ENCODE measurements at places on chromosomes 5 and 9.
A peak's percentile ranks its signal among the peaks of the same experiment; 100 is the strongest.

GRCh38 chr5:73692166-73692640 is 66.2 kb downstream of the ARHGEF28 start:
- DNase-seq: no peak

GRCh38 chr5:155898284-155898683 is 428.7 kb upstream of the SGCD start:
- no peak for DNase-seq

DNA sequence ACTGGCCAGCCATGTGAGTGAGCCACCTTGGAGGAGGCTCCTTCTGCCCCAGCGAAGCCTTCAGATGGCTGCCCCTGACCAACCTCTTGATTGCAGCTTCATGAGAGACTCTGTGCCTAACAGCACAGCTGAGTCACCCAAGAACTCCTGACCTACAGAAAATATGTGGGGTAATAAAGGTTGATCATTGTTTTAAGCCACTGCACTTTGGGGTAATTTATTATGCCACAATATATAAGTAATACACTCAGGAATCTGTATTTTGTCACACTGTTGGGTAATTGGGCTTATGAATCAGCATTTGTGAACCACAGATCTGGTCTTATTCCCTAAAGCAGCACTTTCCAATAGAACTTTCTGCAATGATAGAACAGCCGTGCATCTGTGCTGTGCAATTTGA is 24.4 kb upstream of the VDAC1 start:
- DNase-seq: no peak

DNA sequence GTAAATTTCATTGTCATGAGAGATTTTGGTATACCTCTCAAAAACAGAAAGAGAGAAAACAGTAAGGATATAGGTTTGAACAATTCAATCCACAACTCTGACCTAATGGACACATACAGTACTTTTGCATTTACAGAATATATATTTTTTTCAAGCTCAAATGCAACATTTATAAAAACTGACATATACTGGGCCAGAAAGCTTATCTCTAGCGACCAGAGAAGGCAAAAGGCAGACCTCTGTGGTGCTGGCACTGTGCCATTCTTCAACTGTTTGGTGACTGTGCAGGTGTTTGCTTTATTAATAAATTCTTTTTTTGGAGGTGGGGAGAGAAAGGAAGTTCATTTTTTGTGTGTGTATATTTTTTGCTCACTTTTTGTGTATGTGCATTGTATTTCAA is 6.0 kb upstream of the PLAC8L1 start:
- DNase-seq: no peak

- DNase-seq: no peak
These were observed 109.2 kb downstream of the ADAMTS19 start for GRCh38 chr5:129569295-129569694.

DNA sequence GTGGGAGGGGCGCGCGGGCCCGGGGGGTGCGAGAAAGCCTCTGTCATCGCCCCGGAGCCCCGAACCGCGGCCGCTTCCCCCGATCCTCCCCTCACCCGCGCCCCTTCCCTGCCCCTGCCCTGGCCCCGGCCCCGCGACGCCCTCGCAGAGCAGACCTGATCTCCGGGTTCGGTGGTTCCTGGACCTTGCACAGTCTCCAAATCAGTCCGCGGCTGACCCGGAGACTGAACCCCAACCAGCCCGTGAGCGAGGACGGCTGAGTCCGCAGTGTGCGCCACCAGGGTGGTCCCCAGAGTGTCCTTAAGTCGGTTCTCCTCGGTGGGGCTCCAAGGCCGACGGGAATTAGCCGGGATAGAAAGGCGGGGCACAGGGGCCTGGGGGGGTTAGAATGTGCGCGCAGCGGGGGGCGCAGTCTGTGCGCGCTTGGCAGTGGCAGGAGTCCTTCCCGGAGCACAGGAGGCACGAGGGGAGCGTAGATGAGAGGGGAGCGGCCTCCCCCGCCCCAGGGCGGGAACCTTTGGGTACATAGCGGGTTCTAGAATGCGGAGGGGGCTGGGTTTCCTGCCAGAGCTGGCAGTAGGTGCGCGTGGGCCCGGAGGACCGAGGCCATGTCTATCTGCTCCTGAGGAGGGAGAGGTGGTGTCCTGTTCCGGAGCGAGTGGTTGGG is 779 bp downstream of the PKN3 start:
- DNase-seq: no peak

- DNase-seq: no peak
These were observed 229.8 kb downstream of the FANCC start for GRCh38 chr9:95087659-95088242.

- peak; percentile 28 for DNase-seq
These were observed 1.6 kb downstream of the KLHL3 start for GRCh38 chr5:137734331-137734730.

GRCh38 chr5:138077064-138077696 is 6.7 kb upstream of the WNT8A start:
- peak; percentile 3 for DNase-seq

- no peak for DNase-seq
These were observed 38.5 kb upstream of the SLC44A1 start for GRCh38 chr9:105205787-105206495.

GRCh38 chr9:87290241-87291052 is 207.2 kb upstream of the DAPK1 start:
- DNase-seq: no peak

DNA sequence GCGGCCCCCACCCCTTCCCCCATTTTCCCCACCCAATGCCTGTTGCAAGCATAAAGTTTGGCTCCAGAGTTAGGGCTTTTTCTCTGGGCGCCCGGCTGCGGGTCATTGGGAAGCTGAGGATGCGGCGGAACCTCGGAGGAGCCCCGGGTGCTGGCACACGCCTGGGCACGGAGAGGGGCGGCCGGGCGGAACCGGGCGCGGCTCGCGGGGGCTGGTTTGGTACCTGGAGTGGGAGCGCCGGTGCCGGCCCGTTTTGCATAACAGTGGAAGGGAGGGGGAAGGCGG is 1.2 kb downstream of the PPARGC1B start:
- DNase-seq: no peak

DNA sequence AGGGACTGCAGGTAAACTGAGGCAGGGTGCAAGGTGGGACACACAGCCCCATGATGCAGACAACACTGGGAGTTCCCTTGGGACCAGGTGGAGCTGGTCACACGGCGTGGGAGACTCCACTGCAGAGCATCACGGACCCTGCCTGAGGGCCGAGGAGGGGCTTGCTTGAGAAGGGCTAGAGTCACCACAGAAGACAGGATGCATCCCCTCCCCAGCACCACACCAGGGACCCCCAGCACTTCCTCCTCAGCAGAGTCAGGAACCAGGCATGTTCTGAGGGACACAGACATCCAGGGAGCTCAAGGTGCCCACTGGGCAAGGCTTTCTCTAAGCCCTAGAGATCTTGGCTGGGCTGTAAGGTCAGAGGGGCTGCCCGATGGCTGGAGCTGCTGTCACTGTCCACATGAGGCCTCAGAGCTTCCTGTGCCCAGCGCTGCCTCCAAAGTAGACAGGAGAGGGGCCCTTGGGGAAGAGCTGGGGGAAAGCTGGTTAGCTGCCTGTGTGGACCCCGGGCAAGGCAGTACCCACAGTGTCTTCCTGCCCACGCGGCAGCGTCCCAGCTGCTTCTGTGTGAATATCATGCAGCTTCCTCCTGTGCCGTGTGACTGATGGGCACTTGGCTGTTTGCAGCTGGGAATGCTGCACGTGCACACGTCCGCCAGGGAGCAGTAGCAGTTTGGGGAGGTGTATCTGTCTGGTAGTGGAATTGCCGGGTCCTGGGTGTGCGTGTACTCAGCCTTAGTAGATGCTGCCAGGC is 176.6 kb downstream of the CACNA1B start:
- no peak for DNase-seq

DNA sequence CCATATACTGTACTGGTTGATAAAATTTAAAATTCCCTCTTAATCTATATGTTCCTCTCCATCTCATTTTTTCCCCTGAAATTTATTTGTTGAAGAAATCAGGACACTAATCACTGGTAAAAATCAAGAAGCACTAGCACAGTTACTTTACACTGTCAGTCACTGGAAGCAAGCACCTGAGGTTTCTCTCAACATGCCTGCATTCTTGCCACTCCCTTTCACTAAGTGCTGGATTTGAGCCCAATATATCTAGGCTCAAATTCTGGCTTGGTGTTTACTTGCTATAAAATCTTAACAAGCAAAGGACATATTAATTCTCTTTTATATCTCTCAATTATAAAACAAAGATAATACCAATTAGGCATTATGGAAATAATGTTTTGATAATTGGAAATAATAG is 58.6 kb downstream of the DIAPH1 start:
- no peak for DNase-seq

- DNase-seq: no peak
These were observed 113.6 kb upstream of the TBC1D2 start for GRCh38 chr9:98369066-98369425.

- DNase-seq: no peak
These were observed 21.6 kb upstream of the PCDHA1 start for GRCh38 chr5:140764177-140764973.

GRCh38 chr5:93454896-93455295 is 126.1 kb downstream of the NR2F1-AS1 start:
- no peak for DNase-seq

DNA sequence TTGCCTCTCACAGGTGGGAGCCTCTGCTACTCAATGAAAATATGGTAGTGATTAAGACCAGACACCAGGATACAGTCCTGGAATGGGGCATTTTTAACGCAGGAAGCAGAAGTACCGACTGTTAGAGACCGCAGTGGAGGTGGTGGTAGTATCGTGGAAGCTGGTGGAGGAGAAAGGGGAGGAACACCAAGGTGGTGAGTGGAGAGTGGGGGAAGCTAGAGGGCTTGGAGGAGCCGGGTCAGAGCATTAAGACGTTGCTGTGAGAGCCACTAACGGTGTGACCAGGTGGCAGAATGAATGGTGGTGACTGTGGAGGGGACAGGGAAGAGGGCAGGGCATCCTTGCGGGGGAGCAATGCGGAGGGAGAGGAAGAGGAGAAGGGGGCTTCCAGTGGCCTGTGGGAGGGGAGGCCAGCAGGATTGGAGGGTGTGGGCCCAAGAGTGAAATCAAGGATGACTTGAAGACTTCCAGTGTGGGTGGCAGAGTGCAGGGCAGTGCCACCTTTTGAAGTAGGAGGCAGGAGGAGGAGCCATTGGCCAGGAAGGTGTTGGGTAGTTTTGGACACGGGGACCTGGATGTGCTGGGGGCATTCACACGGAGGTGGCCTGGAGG is 1.6 kb upstream of the UBAC1 start:
- no peak for DNase-seq

DNA sequence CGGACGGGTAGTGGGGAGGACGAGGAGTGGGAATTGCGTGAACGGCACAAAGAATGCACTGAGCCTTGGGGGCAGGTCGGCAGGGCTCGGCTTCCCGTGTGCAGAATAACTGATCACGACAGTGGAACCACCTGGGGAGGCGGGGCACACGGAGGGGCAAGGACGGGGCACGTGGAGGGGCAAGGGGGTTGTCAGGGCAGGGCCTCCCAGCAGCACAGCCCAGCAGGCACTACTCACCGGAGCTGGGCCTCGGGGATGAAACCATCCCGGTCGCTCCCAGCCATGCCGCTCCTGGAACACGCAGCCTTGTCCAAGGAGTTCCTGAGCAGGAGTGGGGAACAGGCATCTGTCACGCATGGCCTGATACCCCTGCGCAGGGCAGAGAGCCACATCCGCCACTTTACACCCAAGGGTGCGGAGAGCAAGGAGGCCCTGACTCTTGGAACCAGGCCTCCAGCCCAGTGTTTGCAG is 33.4 kb downstream of the SARDH start:
- no peak for DNase-seq

DNA sequence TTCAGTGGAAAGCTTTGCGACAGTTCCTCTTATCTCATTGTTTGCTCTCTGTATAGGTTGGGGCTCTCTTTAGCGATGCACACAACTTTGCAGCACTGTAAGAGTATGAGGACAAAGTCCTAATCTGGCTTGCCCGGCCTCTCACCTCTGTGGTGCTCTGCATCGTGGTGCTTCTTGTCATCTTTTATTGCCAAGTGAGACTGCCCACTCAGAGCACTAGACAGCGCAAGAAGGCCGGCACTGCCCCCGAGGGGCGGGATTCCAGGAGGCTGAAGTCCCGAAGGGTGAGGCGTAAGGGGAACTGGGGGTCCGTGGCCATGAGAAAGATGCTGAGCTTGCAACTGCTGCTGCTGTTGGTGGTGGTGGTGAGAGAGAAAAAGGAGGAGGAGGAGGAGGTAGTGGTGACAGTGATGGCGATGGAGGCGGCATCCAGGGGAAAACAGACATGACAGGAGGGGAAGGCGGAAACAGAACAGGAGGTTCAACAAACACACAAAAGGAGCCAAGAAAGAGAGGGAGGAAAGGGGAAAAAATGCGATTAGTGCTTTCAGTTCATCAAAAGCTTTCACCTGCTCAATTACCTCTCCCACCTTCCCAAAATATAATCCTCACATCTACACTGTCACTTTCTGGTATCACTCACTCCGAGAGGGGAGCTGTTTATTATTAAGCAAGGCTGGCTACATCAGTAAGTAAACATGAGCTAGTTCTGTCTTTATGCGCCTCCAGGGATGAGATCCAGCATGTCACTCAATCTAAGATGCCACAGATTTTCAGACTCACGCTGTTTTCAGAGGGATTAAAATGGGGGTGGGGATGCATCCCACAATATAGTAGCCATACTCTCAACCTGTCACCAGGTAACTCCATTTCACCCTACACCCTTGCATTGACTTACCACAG is 55.1 kb downstream of the TLE1 start:
- DNase-seq: no peak

GRCh38 chr9:133558191-133559126 is 24.0 kb downstream of the ADAMTSL2 start:
- DNase-seq: peak; percentile 78

DNA sequence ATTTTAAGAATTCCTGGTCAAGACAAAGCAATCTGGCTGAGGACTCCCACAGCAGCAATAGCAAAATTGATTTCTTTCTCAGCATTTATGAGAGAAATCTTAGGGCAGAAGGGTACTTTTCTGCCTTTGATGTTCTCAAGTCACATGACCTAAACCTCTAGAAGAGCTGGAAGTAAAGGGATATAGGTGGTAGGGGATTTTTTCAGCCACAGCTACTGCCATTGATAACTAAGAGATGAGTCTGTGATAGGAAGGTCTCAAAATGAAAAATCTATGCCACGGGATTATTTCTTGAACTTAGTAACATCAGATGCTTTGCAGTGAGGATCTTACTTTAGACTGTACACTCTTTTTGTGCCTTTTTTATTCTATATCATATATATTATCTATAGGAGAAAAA is 35.6 kb downstream of the IL6ST start:
- DNase-seq: no peak

GRCh38 chr5:17115855-17116254 is 101.6 kb upstream of the BASP1 start:
- no peak for DNase-seq
